ENCODE measurements at places on chromosomes 2 and 18.

GRCh38 chr18:47174545-47175116 lies 1.5 kb downstream of the IER3IP1 start:
- no peak for DNase-seq

DNA sequence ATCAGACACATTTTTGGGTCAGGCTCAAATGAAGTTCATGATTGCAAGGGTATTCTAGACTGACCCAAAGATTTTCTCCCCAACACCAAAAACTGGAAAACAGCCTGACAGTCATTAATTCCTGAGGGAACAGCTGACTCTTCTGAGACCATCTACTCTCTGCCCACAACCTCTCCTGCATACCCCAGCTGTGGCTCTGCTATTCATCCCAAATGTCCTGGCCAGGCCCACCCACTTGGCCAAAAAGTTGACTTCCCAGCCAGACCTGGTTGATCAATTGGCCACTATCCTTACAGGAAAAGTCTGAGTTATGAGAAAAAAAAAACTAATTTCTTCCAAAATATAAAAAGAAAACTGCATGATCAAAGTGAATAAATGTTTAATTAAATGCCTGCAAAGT lies 103.8 kb upstream of the ST3GAL5 start:
- DNase-seq: no peak

DNA sequence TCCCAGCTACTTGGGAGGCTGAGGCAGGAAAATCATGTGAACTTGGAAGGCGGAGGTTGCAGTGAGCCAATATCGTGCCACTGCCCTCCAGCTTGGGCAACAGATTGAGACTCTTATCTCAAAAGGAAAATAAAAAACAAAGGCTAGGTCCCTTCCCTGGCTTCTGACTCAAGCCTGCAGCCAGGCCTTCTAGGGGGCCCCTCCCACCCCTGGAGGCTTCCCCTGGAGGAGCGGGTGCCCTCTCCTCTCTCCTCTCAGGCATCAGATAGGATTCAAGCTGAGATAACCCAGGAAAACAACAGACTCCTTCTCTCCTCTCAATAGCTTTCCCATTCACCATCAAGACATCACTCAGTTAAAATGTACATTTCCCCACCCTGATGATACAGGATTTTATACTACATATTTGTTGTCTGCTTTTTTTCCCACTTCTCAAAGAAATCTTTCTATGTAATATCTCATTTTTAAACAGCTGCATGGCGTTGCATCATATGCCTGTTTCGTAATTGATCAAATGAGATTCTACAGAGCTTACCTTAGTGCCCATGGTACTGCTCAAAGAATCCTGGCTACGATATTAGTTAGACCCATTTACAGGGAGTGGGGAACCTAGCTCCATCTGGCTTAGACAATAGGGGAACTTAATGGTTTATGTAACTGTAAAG lies 20.6 kb upstream of the C2orf72 start:
- no peak for DNase-seq

DNA sequence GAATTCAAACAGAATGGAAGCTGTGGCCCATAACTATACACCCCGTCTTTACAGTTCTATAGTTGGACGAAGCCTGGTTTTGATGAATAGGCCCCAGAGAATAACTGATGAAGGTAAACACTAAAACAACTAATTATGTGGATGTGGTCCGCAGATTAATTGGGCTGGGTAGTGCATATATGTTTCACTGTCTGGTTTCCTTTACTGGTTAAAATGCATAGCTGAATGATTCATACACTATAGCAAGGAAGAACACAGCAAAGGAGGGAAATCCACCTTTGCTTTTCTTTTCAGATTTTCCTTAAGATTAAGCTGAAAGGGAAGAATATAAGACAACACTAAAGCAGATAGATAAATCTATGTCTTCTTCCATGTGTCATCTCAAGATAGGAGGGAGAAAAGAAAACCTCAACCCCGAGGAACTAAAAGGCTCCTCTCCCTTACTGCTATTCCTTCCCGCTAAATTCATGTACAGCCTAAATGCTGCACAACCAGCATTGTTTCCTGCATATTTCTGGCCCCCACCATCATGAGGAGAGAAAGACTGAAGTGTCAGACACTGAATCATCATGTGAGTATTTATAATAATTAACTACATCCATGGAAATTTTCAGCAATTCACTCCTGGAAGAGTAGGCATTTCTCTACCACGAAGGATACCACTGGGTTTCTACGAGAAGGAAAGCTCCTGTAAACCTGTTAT lies 297.1 kb upstream of the CCDC68 start:
- no peak for DNase-seq

- DNase-seq: no peak
These were observed 265.9 kb upstream of the SALL3 start for GRCh38 chr18:78713726-78714125.

DNA sequence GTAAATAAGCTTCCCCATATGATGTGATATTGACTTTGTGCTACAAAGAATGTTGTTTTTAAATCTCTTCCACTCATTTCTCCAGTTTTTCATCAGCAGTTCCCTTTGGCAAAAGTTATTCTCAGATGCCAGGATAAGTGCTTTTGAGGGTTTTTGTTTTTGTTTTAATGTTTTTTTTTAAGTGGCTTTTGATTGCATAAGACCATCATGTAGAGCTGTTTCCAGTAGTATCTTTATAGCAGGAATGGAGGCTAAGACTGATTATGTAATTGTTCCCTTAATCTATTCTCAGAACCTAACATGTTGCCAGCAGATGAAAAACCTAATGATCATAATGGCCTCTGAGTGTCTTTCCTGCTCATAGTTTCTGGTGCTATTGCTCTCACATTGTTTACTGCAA lies 77.9 kb downstream of the CABLES1 start:
- DNase-seq: no peak

- no peak for DNase-seq
These were observed 72.3 kb downstream of the LDLRAD4 start for GRCh38 chr18:13290856-13291271.

- DNase-seq: no peak
These were observed 3.4 kb upstream of the IER3IP1 start for GRCh38 chr18:47179520-47179919.

- no peak for DNase-seq
These were observed 27.7 kb upstream of the NFATC1 start for GRCh38 chr18:79367989-79368388.

DNA sequence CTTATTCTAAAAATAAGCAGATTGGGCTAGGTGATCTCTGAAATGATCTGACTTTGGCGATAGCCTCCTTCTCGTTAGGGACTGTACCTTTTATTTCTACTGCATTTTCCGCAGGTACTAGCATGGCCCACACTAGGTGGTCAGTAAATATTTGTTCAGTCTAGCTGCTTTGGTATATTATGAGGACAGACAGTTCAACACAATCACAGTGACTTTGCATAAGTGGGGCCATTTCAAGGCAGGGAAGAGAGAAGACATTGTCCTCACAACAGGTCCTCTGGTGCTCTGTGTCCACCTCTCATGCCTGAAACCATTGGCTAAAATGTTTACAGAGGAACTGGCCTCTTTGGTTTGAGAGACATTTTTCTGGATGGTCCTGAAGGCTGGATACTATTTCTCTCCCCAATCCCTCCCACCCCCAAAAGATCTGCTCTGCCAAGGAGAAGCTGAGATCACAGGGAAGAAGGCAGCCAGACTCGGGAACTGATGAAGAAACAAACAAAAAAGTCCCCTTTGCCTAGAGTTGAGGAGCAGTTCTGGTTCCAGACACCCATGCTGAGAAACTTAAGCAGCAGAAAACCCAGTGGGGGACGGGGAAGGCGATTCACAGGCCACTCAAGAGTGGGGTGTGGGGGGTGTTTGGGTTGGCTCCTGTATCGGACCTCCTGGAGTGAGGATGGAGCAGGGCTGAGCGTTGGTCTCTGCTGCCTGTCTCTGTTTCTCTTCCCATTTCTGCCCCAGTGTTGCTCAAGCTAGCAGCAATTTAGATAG lies 2.9 kb upstream of the TNP1 start:
- no peak for DNase-seq

DNA sequence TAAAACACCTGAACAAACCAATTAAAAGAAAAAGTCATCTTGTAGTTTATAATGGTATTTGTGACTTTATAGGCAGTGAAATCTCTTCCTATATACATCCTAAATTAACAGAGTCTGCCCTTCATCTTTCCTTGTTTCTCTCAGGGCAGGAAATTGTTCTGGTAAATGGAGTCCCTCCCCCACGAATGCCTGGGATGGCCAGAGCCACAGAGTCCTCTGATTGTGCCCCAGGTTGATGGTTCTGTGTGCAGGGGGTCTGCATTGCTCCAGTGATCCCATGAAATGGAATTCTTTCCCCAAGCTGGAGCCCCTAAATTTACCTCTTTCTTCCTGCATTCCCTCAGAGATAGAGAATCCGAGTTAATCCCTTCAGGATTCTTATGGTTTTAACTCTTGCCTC lies 155.5 kb downstream of the MTX2 start:
- DNase-seq: no peak

GRCh38 chr18:9055185-9055584 lies 47.3 kb upstream of the NDUFV2 start:
- DNase-seq: no peak

- DNase-seq: no peak
These were observed 30.0 kb upstream of the IGFBP2 start for GRCh38 chr2:216603010-216603883.

GRCh38 chr2:192216336-192216735 lies 21.6 kb upstream of the TMEFF2 start:
- no peak for DNase-seq

DNA sequence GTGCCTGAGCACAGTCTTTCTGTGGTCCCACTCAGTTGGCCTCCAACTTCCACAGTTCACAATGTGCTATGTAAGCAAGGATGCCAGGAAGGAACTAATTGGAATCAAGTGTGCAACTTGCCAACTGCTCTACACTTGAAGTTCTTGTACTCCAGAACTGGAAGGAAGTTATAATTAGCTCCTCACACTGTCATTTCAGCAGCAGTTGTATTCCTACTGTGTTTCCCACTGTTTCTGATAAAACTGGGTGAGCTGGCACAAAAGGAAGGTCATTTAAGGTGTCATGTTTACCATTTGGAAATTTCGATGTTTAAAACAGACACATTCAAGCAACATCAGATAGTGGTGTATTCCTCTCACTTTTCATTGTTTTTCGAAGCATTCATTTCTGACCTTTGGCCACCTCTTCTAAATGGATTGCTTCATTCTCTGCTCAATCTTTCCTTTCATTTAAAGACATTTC lies 84.2 kb downstream of the ANTXR1 start:
- DNase-seq: no peak

- no peak for DNase-seq
These were observed 584 bp upstream of the DNER start for GRCh38 chr2:229714736-229715541.

DNA sequence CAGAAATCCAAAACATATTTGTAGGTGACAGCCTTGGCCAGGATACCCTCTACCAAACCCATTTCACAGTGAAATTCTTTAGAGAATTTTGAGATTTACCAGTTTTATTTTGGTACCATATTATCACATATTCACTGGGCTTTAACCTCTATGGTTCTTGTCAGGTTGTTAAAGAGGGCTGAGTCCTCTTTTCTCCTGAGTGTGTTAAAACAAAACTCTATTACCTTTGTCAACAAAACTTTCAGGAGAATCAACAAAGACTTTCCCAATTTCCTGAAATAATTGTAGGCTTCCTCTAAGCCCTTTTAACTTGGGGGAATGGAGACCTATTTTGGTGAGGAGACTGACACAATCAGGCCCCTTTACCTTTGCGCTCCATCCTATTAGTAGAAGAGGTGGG lies 155.2 kb downstream of the TRABD2A start:
- DNase-seq: no peak

GRCh38 chr2:224887141-224887540 lies 155.1 kb downstream of the DOCK10 start:
- DNase-seq: no peak

GRCh38 chr2:33160191-33160590 lies 213.4 kb downstream of the LTBP1 start:
- no peak for DNase-seq

- no peak for DNase-seq
These were observed 1.8 kb downstream of the ADRA2B start for GRCh38 chr2:96114546-96114902.

DNA sequence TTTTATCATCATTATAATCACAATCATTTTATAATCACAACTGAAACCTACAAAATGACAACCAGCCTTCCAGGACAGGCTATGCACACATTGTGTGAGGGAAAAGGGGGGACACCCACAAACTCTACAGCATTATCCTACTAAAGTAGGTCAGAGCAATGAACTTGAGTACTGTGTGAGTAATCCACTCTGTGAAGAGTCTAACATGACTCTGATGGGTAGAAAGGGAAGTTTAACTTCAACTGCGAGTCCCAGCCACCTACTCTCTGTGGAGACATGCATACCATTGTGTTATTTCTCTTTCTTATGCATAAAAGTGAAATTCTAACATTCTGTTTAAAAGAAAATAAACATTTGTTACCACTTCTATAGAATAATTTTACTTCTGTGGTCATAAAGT lies 177.9 kb downstream of the ZNF516 start:
- DNase-seq: no peak

DNA sequence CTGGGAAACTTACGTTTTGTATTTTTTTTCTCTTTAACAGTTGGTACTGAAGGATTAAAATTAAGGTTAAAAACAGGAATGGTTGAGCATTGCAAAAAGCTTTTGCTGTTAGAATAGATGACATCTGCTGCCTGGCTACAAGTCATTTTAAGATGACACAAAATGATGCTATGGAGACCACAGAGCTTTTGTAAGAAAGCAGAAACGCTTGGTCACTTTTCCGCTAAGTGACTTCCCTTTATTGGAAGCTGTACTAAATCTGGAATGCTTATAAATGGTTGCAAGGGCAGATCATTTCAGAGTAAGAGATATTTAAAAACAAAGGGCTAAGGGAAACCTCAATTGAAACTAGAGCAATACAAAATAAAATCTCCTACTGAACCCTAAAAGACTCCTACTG lies 544.0 kb downstream of the STK39 start:
- DNase-seq: no peak

- no peak for DNase-seq
These were observed 50.0 kb downstream of the MYO3B start for GRCh38 chr2:170227951-170228350.

DNA sequence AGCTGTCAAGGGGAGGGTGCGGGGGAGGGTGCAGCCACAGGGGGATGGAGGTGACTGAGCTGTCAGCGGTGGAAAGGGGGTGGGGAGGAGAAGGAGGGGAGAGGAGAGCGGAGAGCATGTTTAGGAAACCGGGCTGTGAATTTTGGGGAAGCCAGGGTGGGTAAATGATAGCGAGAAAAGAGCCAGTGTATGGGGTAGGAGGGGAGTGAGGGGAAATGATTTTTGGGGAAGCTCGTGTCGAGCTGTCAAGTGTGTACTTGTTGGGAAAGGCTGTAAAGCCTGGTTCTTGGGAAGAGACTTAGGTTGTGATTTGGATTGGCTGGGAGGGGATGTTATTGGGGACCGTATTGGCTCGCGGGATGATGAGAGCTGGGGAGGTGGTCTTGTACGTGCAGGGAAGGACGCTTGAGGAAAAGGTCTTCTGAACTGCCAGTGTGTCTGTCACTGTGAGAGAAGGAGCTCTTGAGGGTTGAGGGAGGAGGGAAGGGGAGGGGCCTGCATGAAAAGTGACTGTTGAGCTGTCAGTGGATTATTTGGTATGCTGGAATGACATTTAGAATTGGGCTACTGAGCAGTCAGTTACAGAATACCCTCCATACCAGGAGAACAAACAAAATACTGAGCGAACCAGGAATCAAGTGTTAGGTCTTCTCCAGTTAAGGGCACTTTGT lies 1.0 kb downstream of the UBR3 start:
- peak; percentile 31 for DNase-seq
